ENCODE measurements at places on chromosomes 12 and 14. TPM values are rescaled to one million over a fixed set of nuclear protein-coding genes. Genes with fewer than 3 reads are reported as not detected.
A peak's percentile ranks its signal among the peaks of the same experiment; 100 is the strongest.

Gene TAS2R10
- not detected for total RNA-seq

- DNase-seq: no peak
Observed at GRCh38 chr14:65549429-65549828, 136.9 kb downstream of the FUT8 start.

DNA sequence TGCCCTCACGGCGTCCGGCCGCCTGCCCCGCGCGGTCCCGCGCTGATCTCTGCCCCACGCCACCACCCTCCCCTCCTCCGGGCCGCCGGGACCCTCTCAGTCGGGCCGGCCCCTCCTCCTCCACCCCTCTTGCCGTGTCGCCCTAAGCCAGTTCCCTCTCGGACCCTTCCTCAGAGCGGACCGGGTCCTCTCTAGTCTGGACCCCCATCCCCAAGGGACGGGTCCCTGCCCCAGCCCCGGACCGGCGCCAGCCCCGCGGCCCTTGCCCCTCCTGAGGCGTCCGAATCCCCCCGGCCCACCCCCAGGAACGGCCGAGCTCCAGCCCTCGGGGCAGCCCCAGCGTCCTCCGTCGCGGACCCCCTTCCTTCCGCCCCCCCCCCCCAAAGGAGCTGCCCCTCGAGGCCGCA is 485 bp downstream of the PPP4R4 start:
- DNase-seq: no peak

GRCh38 chr14:103558071-103558882 is 4.2 kb downstream of the BAG5 start:
- DNase-seq: no peak

DNA sequence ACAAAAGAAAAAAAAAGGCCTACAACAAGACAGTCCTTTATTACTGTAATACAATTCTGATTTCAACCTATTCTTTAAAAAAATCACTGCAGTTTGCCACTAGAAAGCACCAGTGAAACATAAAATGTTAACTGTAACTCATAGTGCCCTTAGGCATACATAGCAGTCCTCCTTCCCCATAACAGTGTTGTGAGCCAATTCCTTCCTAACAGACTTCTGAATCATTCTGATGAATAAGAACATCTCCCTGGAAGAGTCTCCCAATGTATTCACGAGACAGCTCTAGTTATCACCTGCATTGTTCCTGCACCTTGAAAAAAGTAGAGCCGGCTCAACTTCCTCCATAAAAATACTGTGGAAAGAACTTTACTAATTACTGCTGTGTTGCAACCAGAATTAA is 213.6 kb upstream of the FSCB start:
- no peak for DNase-seq

GRCh38 chr14:64566651-64567122 is 16.9 kb downstream of the PPP1R36 start:
- DNase-seq: no peak

Gene CLMN
- 9.0 TPM for total RNA-seq

GRCh38 chr14:96097752-96098151 is 58.6 kb downstream of the C14orf132 start:
- DNase-seq: no peak

DNA sequence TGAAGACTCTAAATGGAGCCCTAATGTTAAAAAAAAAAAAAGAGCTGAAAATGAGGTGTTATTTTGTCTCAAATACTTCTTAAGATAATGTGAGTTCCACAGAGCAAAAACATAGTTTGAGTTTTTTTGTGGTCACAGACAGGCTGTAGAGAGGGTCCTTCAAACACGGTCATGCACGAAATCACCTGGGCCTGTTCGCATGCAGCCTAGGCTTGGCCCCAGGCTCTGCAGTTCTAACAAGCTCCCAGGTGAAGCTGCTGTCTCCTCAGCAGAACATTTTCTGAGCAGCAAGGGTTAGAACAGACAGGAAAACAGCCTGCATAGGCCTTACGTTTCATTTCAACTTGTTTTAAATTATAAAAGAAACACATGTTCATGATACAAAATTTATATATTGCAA is 65.4 kb upstream of the TBPL2 start:
- no peak for DNase-seq

- DNase-seq: no peak
Observed at GRCh38 chr12:66159123-66159522, 10.7 kb downstream of the TMBIM4 start.

Gene TTC9
- 0.67 TPM for total RNA-seq

DNA sequence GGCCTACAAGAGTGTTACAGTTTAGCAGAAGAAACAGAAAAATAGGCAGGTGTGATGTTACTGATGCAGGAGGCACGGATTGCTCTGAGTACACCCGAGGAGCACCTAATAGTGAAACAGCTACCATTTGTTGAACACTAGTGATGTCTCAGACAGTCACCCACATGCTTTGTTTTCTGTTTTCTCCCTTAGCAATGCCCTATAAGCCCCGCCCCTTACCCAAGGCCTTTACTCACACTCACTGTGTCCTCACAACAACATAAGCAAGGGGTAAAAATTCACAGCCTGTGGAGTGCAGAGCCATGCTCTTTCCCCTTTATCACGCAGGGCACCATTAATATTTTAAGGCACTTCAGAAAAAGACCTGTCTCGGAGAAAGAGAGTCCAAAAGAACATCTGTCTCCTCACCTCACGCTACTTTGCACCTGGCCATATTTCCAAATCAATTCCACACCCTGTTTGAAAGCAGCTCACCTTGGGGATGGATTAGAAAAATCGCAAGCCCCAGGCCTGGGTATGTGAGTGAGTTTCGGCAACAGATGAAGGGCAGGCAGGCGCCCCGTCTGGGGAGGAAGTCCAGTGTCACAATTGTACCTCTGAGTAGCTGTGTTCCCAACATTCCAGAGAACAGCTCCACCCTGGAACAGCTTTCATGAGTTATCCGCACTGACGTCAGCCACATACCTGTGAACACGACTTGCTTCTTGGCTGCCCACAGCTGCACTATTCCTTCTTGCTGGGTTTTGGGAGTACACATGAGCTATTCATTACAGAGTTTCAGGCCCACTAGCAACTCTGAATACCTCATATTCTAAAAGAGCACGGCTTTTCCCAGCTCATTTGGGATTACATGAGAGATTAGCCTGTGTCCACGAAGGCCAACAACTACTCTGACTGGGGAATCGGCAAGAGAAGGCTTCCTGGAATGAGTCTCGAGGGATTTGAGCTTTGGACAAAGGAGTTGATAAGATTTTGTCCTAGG is 26.0 kb downstream of the MAPK1IP1L start:
- DNase-seq: peak; percentile 92

GRCh38 chr12:47570151-47570550 is 135.7 kb downstream of the RPAP3 start:
- DNase-seq: no peak

Gene TMTC1
- total RNA-seq: 11.9 TPM

DNA sequence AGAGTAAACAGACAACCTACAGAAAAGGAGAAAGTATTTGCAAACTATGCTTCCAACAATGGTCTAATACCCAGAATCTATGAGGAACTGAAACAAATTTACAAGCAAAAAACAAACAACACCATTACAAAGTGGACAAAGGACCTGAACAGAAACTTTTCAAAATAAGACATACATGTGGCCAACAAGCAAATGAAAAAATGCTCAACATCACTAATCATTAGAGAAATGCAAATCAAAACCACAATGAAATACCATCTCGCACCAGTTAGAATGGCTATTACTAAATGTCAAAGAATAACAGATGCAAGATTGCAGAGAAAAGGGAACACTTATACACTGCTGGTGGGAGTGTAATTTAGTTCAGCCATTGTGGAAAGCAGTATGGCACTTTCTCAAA is 125.8 kb downstream of the C12orf42 start:
- DNase-seq: no peak

Gene AP1G2
- total RNA-seq: 45.2 TPM

- DNase-seq: no peak
Observed at GRCh38 chr12:96235484-96235826, 41.3 kb downstream of the ELK3 start.

DNA sequence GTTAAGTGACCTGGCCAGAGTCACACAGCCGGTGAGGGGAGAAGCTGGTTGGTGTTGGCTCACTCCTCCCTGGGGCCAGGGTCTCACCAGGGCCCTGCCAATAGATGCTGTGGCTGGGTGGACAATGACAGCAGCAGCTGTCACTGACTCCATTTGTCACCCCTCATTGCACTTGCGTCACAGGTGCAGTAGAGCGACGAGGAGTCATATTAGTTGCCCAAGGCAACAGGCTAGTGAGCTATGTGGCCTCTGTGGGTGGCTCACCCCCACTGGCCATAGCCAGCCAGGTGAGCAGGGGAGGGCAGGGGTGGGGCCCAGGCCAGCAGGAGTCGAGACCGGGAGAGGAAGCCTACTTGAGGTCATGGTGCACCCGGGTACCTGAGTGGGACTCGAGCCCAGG is 9.7 kb downstream of the SLC25A47 start:
- peak; percentile 16 for DNase-seq

GRCh38 chr12:129629901-129630300 is 273.9 kb downstream of the TMEM132D start:
- DNase-seq: no peak

DNA sequence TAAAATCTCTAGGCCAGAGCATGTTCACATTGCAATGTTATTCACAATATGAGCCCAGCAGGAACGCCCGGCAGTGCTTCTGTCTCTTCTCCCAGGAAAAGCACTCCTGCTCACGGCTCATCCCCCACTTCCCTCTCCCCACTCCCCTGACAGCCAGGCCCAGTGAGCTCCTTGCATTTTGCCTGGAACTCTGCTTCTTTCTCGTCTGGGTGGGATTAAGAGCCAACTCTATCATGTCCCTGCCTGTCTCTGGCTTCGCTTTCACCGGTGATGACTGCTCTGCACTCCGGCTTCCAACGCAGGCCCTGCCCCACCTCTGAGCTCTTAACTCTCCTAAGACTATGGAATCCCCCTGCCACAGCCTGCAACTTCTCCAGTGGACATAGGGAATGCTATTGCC is 2.5 kb downstream of the PLEK2 start:
- DNase-seq: no peak

Gene HPD
- total RNA-seq: 0.22 TPM

Gene NFATC4
- 23.6 TPM for total RNA-seq

- DNase-seq: no peak
Observed at GRCh38 chr14:102645746-102646440, 53.4 kb downstream of the RCOR1 start.

DNA sequence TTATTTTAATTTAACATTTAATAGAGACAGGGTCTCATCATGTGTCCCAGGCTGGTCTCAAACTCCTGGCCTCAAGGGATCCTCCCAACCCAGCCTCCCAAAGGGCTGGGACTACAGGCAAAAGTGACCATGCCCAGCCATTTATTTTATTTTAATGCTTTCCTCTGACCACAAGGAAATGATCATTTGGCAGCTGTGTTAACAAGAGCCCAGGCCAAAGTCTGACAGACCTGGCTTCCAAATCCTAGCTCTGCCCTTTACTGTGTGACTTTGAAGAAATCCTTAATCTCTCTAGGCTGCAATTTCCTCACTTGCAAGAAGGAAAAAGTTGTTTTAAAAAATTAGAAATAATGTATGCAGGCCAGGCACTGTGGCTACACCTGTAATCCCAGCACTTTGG is 16.7 kb upstream of the GCH1 start:
- no peak for DNase-seq

DNA sequence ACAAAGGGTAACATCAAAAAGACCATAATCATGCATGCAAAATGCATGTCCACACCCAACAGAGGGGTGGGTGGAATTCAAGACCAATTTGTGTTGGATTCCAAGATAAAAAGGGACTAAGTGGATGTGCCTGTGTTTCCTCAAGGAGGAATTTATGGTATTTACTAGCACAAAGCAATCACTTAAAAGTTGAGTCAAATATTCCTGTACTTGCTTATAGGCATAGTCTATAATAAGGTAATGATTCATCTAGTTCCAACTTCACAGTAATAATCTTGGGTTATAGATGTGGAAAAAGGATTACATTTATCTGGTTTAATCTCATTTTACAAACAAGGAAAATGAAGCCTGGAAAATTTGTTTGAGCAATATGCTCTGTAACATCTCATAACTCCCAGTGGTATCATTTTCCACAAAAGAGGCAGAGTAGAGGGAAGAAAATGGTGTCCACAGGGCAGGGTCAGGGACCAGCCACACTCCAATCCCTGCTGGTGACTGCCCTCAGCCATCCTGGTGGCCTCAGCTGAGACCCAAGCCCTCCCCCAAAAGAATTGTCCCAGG is 80.8 kb upstream of the REP15 start:
- DNase-seq: no peak

Gene C14orf39
- 0.10 TPM for total RNA-seq

- DNase-seq: no peak
Observed at GRCh38 chr14:66471584-66471983, 14.6 kb upstream of the CCDC196 start.

- no peak for DNase-seq
Observed at GRCh38 chr12:42085594-42085993, 59.1 kb downstream of the GXYLT1 start.

GRCh38 chr14:96911499-96912149 is 114.4 kb downstream of the VRK1 start:
- DNase-seq: no peak

DNA sequence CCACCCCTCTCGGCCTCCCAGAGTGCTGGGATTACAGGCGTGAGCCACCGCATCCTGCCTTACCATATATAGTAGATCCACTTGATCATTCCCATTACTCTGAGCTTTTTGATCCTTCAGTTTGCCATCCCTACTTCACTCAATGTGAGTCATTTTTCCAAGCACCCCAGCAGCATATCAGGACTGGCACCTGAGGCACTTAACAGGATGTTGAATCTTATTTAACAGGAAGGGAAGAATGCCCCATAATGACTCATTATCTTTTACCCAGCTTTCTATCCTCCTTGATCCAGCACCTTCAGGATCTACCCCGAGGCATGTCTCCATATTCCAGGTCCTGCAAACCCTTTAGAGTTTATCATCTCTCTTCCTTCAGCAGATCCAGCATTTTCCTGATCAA is 84.9 kb upstream of the CMKLR1 start:
- DNase-seq: no peak

DNA sequence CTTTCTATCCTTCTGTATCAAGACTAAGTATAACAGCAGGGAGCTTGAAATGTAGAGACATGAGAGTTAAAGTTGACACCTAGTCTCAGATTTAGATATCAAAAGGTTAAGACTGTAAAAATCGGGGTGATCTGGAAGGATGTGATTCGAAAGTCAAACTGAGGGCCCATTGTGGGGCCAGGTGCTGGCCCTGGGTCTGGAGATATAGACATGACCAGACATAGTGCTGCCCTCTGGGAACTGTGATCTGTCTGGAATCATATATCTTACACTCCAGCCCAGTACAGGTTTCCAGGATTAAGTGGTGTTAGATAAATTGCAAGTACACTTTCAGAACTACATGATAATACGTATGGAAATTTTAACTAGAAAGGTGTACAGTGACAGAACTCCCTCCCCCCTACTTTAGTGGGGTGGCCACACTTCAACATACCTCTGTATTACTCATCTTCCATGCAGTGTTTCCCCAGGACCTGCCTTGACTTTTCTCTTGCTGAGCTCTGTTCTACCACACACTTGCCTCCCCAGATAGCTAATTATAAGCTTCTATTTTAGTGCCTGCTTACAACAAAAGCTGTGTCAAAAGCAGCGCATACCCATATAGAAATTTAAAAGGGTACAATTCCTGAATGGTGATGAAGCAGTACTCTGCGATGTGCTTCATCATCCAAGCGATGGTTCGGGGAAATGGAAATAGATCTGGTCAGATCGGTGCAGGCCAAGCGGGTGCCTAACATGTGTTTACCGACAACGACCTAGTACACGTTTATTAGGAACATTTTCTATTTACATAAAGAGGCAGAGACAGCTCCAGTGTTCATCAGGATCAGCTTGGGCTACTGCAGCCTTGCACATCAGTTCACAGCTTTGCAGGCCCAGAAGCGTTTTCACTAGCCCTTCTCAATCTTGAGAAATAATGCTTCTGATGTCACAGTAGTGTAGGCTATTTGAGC is 68.7 kb downstream of the ARF6 start:
- no peak for DNase-seq

Gene NTF3
- not detected for total RNA-seq

Gene CD63
- total RNA-seq: 434 TPM
